ENCODE measurements at places on chromosomes 1 and 21.
A peak's percentile ranks its signal among the peaks of the same experiment; 100 is the strongest.

DNA sequence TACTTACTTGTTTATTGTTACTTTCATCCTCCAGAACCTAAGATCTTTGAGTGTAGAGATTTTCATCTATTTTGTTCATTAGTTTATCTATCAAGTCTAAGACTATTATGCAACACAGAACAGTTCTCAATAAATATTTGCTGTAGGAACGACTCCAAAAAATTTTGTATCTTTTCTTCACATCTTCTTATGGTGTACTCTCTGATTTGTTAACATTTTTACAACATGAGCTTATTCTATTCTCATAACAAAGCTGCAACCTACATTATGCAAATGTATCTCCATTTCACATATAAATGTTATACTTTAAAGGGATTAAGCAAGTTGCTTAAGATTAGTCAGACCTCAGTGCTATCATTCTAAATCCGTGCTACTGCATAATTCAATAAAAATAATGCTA is 514.2 kb upstream of the ZP4 start:
- no peak for DNase-seq

- peak; percentile 7 for DNase-seq
These were observed 25.0 kb upstream of the POU3F1 start for GRCh38 chr1:38071312-38072256.

DNA sequence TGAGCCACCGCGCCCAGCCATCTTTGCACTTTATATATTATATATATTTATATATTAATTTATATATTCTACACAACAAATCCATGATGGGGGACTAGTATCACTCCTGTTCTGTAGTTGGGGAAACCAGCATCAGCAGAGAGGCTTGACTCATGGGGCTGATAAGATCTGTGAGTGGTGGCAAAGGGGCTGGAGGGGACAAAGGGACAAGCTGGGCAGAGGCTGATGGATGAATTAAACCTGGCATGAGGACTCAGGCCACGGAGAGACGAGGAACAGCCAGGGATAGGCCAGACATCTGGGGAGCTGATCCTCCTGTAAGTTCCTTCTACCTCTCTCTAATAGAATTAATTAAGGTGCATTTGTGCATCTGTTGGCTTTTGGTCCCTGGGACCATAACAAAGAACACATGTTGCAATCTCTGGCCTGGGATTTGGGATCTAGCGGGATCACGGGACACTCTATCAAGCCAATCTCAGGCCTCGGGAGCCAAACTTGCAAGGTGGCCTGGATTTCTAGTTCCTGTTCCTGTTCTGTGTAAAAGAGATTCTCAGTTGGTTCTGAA is 7.6 kb downstream of the CNR2 start:
- DNase-seq: no peak

- no peak for DNase-seq
These were observed 21.5 kb downstream of the PRKACB start for GRCh38 chr1:84165601-84166000.

- no peak for DNase-seq
These were observed 54.2 kb downstream of the PTPRU start for GRCh38 chr1:29290414-29290985.

DNA sequence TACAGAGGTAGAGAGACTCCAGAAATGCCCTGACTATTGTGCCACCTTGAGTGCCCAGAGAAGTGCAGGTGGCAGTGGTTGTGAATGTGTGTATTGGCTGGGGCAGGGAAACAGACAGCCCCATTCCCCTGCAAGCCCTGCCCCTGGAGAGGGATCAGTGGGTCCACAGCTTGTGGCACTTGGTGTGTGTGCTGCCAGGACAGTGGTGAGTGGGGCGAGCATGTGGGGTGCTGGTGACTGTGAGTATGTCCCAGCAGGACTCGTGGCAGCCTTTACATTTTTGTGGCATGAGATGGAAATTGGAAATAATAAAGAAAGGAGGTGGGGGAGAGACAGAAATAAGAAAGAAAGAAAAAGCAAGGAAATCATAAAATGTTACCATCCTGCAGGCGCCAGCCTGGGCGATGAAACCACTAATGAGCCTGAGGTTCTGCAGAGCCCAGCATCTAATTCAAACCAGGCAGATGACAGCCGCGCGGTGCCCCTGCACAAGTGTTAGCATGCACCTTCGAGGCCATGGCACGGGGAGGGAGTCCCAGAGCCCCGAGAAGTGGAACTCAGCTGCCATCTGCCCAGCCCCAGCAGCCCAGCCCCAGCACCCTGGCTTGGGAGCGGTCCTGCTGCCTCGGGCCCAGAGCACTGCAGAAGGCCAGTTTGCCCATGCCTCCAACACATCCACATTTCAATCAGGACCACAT is 49.1 kb upstream of the ZBTB40 start:
- DNase-seq: no peak

GRCh38 chr1:89547563-89548116 is 23.0 kb downstream of the LRRC8B start:
- DNase-seq: peak; percentile 45

DNA sequence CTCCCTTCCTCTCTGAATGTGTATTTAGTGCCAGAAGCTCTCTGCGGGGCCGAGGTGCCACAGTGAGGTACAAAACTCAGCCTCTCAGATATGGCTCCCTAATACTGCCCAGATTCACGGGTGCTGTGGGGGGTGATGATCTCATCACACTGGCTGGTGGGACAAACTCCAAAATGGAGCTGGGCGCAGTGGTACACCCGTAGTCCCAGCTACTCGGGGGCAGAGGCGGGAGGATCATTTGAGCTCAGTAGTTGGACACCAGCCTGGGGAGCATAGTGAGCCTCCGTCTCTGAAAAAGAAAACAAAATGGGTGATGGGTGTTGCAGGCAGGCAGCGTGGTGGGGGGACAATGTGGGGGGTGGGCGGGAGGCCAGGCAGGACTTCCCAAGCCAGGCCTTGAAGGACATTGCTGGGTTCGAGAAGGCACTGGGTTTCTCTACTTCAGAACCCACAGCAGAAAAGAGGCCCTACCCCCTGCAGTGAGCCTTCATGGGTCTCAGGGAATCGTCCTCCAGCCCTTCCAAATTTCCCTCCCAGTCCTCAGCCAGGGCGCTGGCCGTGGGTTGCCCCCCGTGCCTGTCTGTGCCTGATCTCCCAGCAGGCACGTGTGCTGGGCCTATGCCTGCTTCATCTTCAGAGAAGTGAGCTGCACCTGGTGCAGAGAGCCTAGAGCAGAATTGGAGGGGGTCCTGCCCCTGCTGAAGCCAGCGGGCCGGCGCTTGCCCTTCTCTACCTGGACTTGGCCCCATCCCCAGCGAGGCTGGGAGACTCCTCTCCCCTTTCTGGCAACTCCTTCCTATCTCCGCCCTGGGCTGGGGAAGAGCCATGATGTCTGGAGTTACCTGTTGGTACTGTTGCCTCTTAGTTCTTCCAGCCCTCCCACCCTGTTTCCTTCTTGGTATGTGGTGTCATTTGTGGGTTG is 14.0 kb downstream of the H6PD start:
- DNase-seq: no peak

- DNase-seq: no peak
These were observed 151.2 kb downstream of the PTBP2 start for GRCh38 chr1:96872757-96873156.

- no peak for DNase-seq
These were observed 6.2 kb downstream of the BECN2 start for GRCh38 chr1:241963722-241964121.

GRCh38 chr1:233631810-233632405 is 18.0 kb downstream of the KCNK1 start:
- DNase-seq: no peak

GRCh38 chr1:231242516-231243198 is 1.6 kb downstream of the GNPAT start:
- DNase-seq: no peak

DNA sequence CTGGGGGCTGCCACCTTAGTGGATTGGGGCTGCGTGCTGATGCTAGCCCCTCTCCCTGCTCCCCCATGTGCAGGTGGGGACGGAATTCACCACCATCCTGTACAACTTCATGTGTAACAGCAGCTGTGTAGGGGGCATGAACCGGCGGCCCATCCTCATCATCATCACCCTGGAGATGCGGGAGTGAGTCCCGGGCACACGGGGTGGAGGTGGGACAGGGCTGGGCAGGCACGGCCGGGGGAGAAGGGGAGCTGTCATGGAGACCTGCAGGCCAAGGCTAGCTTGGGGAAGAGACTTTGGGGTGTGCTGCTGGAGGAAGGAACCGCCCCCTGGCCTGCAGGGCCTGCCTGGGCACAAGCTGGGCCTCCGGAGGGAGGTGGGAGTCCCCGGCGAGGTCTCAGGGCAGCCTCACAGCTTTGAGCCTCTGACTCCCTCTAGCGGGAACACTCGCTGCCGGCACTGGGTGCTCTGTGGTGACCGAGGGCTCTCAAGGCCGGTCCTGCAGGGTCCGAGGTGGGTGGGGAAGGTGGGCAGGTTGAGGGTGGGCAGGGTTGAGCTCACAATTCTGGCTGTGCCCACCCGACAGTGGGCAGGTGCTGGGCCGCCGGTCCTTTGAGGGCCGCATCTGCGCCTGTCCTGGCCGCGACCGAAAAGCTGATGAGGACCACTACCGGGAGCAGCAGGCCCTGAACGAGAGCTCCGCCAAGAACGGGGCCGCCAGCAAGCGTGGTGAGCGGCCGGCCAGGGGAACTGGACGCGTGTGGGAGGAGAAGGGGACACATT is 25.0 kb upstream of the CCDC27 start:
- DNase-seq: no peak

- no peak for DNase-seq
These were observed 93.3 kb downstream of the PDE9A start for GRCh38 chr21:42746593-42747275.

DNA sequence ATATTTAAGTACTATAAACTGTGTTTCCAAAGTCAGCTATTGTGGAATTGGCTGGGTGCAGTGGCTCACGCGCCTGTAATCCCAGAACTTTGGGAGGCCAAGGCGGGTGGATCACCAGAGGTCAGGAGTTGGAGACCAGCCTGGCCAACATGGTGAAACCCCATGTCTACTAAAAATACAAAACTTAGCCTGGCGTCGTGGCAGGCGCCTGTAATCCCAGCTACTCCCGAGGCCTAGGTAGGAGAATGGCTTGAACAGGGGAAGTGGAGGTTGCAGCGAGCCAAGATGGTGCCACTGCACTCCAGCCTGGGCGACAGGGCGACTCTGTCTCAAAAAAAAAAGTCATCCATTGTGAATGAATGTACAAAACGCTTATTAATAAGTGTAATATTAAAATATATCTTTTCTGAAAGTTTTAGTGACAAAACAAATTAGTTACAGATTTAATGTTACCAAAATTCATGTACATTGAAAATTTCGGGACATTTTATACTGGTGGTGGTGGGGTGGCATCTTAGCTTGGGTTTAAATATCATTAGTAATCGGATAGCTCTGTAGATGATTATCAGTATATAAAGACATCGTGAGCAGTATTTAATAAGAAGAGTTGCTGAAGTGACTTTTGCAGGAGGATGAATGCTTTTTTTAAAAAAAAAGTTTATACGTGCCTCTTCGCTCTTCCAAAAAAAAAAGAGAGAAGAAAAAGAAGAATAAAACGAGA is 503 bp upstream of the SRSF11 start:
- DNase-seq: no peak

DNA sequence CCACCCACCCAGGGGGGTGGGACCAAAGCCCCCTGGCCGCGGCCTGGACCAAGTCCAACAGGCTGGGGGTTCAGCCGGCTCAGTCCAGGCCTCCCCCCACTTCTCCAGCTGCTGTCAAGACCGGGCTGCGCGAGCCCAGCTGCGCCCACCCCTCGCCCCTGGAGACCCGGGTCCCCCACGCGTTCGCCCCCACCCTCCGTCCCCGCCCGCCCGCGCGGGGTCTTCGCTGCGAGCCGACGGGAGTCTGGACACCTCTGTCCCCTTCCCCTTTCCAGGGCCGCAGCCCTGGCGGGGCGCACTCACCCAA is 253 bp downstream of the RAP1GAP start:
- DNase-seq: no peak

GRCh38 chr1:38246955-38247952 is 200.7 kb upstream of the POU3F1 start:
- no peak for DNase-seq

DNA sequence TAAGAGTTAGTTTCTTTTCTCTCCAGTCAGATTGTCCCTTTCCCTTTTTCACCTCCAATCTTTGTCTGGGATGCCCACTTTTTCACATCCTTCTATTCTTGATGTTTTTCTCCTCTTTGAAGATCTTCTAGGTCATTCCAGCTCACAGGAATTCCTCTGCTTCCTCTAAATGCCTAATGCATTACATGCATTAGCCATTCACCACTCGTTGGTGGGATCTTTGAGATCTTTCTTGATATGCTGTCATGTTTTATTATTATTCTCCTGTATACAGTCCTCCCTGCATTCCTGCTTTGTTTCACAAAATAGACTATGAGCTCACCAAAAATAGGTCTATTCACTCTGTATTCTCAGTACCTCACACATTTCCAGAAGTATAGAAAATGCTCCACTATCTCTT is 129.0 kb downstream of the LYPLAL1 start:
- DNase-seq: no peak

DNA sequence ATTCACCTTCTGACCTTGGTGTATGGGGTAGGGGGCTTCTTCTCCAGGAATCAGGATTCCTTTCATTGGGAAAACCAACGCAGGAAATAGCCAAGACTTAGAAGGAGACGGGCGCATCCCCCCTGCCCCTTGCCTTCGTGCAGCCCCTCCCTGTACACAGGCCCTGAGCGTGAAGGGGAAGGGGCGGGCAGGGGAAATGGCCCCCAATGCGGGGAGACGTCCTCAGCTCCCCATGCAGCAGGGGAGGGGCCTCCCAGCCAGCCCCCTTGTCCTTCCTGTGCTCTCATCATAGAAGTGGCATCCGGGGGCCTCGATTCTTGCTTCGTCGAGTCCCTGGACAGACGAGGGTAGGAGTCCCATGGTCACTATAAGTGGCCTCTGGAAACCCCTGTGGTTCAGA is 116.9 kb downstream of the AJAP1 start:
- DNase-seq: no peak

DNA sequence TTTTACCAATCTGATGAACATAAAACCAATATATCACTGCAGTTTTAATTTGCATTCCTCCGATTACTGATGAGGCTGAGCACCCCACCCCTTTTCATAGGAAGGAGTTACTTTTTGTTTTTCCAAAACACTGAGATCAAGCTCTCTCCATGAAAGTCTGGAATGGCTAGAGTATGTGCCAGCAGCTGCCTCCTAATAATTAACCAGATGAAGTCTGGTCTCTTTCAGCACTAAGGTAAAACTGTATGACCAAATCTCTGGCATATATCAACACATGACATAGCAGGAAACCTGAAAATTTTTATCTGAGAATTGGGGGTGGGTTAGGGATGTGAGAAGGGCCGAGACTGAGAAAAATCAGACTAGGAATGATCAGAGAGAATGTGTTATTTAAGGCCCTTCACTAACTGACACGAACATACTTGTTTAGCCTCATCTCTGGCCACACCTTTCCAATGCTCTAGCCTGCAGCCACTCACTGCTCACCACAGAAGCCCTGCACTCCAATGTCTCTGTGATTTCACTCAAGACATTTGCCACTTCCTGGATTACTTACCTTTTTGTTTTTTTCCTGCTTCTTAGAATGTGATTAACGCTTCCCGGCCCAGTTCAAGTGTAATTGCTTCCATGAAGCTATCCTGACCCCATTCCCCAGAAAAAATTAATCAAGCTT is 34.7 kb downstream of the WASF2 start:
- no peak for DNase-seq

GRCh38 chr1:112325504-112325903 is 70.5 kb upstream of the CTTNBP2NL start:
- DNase-seq: no peak

GRCh38 chr1:19460535-19461219 is 24.7 kb downstream of the CAPZB start:
- DNase-seq: no peak
